ENCODE measurements at places on chromosomes 3 and 15.

GRCh38 chr3:170867143-170867937 is 2.7 kb downstream of the RPL22L1 start:
- no peak for DNase-seq

DNA sequence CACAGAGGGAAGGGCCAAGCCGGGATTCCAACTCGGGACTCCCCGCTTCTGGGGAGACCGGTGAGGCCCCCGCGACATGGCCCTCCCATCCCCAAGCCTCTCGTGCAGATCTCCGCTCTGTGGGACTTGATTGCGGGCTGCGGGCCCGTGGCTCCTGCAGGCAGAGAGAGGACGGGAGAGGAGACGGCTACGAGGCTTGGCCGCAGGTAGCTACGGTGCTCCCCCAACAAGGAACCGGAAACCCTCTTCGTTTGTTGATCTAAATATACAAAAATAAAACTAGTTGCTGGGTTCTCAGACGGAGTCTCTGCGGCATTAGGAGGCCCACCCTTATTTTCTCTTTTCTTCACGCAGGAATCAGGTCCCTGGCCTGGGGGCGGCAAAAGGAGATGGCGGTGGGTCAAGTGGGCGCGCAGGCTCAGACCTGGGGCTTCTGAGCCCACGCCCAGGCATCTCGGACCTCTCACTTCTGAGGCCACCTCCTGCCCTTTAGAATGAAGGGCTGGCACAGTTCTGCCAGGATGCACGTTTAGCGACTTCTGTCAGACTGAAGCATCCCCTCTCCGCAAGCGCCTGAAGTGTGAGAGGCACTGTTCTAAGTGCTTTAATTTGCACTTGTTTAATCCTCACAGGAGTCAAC is 10.9 kb downstream of the GNB5 start:
- no peak for DNase-seq

GRCh38 chr3:163809540-163809993 is 1268.7 kb downstream of the SI start:
- DNase-seq: no peak

GRCh38 chr3:136835813-136836510 is 17.0 kb downstream of the SLC35G2 start:
- DNase-seq: no peak

DNA sequence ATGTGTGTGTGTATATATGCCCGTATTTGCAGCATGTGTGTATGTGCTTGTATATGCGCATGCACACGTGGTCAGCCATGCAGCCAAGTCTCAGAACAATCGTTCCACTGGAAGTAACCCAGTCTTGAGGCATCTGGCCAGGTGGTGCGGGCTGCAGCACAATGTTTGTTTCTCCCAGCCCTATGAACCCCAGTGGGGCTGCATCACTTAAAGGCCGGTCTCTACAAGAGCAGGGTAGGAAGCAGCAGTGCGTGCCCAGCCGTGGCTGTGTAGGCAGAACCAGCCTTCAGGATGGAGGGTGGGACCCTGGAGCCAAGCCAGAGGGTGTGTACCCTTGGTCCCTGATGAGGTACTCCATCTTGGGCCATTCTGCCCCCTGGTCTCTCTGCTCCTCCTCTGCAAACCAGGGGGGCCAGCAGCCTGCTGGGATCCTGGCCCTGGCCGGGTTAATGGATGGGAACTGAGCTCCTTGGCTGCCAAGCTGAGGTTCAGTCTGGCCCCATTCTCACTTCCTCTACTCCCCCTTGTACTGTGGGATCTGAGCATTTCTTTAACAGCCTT is 11.8 kb downstream of the KLF13 start:
- DNase-seq: no peak

- DNase-seq: no peak
These were observed 273.3 kb downstream of the ZNF385D start for GRCh38 chr3:21477541-21478288.

DNA sequence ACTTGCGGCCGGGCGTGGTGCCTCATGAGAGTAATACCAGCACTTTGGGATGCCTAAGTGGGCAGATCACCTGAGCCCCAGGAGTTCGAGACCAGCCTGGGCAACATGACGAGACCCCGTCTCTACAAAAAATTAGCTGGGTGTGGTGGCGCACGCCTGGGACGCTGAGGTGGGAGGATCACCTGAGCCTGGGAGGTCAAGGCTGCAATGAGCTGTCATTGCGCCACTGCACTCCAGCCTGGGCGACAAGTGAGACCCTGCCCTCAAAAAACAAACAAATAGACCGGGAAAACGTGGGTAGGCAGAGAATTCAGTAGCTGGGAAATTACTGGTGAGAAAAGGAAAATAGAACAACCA is 667 bp downstream of the UMPS start:
- no peak for DNase-seq

DNA sequence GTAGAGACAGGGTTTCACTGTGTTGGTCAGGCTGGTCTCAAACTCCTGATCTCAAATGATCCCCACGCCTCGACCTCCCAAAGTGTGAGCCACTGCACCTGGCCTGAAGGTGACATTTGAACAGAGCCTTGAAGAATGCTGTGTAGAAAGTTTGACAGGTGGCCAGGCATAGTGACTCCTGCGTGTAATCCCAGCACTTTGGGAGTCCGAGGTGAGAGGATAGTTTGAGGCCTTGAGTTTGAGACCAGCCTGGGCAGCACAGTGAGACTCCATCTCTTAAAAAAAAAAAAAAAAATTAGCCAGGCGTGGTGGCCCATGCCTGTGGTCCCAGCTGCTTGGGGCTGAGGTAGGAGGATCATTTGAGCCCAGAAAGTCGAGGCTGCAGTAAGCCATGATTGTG is 1.5 kb downstream of the IQGAP1 start:
- no peak for DNase-seq

DNA sequence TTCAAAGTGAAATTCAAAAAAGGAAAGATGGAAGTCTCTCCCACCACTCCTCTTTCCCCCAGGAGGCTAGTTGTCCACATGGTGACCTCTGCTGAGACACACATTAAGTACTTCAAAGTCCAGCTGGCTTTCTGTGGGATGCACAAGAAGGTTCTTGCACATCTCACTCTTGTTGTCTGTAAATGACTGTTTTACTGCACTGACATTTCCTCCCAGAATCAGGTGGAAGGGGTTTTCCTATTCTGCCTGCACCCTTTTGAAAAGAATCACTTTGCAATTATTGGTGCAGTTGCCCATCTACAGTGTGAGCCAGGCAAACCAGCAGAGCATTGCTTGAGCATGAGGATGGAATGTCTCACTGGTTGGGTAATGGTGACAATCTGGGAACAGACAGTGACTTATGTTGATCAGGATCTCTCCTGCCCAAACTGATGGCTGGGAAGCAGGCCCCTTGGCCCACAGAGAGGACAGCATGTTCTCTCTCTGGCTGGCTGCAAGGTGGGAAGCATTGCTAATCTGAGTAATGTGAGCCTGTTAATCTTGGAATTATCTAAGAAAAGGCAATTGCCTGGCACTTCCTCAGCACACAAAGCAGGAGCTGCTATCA is 347.7 kb upstream of the SATB1 start:
- no peak for DNase-seq

GRCh38 chr3:195770081-195770840 is 41.5 kb downstream of the MUC4 start:
- DNase-seq: no peak

DNA sequence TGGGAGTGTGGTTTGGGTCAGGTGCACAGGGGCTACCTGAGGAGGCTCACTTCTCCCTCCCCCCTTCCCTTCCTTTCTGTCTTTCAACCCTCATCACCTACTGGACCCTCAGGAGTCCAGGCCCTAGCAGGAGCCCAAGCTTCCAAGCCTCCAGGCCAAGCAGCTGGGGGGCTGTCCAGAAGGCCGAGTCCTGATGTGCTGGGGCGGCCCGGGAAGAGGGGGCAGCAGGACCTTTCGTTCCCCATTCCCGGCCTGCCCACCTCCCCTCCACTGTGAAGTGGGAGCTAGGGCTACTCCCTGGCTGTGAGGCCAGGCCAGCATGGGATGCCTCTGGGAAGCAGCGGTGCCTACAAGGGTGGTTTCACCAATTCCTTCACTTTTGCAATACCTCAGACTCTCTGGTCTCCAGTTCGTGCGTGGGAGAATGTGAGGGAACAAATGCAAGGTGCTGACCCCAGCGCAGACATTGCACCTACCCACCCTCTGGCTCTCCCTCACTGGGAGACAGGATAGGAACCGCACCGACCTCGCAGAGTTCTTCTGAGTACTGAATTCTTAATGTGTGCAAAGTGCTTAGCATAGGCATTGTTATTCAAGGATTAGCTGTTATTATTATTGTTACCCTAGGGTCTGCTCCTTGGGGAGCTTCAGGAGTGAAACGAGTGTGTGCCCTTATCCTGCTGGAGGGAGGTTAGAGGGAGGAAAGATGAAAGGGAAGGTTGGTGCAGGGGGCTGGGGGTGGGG is 2.5 kb downstream of the EPHB3 start:
- no peak for DNase-seq

DNA sequence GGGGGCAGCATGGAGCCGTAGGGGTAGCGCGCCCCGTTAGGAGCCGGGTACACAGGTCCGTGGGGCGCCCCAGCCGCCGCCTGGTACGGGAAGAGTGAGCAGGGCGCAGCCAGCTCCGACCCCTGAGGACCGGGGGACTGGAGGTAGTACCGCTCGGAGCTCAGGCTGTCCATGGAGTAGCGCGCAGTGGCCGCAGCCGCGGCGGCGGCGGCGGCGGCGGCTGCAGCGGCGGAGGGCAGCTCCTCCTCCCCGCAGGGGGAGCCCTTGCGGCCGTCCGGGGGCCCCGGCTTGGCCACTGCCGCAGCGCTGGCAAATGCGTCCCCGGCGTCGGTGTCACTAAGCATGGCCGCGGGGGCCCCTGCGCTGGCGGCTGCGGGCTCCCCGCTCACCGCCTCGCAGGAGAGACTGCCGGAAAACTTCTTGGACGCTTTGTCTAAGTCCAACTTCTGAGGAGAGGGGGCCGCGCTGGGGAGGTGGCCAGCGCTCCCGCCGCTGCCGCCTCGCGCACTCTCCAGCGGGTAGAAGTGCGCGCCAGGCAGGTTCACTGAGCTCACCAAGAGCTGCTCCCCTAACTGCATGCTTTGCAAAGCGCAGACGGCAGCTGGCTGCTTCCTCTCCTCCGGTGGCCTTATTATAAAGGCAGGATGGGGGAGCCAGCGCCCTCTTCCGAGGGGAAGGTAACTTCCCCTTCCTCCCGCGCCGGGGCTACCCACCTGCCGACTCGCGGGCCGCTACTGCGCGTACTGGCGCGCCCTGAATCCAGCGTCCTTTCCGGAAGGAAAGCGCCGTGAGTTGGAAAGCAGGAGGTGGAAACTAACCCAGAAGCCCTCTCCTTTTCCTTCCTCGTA is at the start of gene EOMES:
Gene EOMES (minus strand): TSS at position 607 of the 848 bp plus-strand sequence. CDS start 29 bp downstream, at position 578.
- peak; percentile 74 for DNase-seq

- no peak for DNase-seq
These were observed 13.0 kb upstream of the HDC start for GRCh38 chr15:50278496-50278895.

DNA sequence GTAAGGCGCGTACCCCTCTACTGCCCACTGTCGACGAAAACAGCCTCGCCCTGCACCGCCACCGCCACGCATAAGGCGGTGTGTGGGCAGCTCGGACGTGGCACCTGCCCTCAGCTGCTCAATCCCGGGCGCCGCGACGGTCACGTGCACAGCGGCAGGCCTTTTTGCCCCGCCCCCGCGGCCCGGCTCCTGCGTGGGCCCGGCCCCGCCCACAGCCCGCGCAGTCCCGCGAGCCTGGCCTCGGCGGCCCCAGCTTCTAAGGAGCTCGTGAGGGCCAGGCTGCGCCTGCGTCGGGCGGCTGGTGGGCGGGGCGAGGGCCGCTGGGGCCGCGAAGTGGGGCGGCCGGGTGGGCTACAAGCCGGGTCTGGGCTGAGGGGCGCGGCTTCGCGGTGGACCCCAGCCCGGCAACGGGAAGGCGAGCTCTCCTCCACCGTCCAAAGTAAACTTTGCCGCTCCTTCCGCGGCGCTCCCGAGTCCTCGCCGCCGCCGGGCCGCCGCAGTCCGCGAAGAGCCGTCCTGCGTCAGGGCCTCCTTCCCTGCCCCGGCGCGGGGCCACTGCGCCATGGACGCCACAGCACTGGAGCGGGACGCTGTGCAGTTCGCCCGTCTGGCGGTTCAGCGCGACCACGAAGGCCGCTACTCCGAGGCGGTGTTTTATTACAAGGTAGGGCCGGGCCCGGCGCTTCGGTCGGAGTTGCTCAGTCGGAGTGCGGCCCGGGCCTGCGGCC is at the start of gene CAPN7:
Gene CAPN7 (plus strand): TSS at position 313 of the 728 bp plus-strand sequence. CDS start 250 bp downstream, at position 563.
- DNase-seq: no peak

GRCh38 chr3:196163666-196164493 is 47.3 kb downstream of the ZDHHC19 start:
- DNase-seq: no peak

DNA sequence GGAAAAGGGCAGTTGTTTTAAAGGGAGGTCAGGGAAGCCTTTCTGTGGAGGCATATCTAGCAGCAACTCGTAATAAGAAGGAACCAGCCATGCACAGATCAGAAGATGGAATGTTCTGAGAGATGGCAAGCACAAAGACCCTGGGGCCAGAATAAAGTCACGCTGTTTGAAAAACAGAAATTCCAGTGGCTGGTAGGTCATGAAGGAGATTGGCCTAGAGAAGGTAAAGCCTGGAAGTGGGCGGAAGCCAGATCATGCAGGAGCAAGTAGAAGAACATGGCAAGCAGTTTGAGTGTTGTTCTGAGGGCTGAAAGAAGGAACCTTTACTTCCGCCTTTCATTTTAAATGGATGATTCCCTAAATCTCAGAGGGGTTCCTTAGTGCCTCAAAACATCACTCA is 208.1 kb upstream of the PPP2R3A start:
- DNase-seq: no peak

DNA sequence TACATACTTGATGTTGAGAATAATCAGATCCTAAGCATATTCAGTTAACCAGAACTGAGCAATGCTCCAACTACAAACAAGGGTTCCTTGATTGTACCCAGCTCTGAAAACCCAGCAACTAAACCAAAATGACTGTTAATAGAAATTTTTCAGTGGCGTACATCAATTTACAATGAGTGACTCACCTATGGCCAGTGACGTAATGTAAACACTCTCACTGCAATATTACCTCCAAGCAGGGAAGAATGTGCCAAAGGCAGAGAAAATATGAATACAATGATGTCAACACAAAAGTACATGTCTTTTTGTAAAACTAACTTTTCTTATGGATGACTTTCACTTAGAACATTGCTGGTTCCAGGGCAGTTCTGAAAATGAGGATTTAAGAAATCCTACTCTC is 611.3 kb downstream of the EDEM1 start:
- no peak for DNase-seq

GRCh38 chr3:12990781-12991480 is 82.3 kb downstream of the IQSEC1 start:
- no peak for DNase-seq

GRCh38 chr15:86392296-86392695 is 312.6 kb downstream of the AGBL1 start:
- no peak for DNase-seq

GRCh38 chr15:98954411-98954810 is 53.2 kb downstream of the PGPEP1L start:
- no peak for DNase-seq

DNA sequence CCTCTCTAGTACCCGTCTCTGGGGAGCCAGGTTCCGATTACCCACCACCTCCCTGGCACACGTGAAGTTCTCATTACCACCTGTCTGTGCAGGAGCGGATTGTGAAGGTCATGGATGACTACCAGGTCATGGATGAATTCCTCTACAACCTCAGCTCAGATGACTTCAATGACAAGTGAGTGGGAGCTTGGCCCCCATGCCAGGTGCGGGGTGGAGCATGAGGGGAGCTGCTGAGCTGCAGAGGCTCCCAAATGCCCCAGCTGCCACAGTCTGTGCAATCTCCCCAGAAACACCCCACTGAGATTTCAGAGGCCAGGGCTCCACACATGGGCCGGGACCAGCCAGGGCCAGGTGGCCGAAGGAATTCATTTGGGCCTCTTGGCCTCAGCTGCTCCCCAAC is 34.3 kb downstream of the DNAH1 start:
- DNase-seq: no peak

GRCh38 chr3:128009952-128010846 is 42.0 kb upstream of the SEC61A1 start:
- no peak for DNase-seq

GRCh38 chr3:25904206-25904605 is 114.3 kb downstream of the OXSM start:
- DNase-seq: no peak
